ENCODE measurements at places on chromosomes 5 and 9. TPM values are rescaled to one million over a fixed set of nuclear protein-coding genes. Genes with fewer than 3 reads are reported as not detected.

DDX46 gene
- total RNA-seq = 27.9 TPM

CENPH gene
- 101 TPM for total RNA-seq

DNA sequence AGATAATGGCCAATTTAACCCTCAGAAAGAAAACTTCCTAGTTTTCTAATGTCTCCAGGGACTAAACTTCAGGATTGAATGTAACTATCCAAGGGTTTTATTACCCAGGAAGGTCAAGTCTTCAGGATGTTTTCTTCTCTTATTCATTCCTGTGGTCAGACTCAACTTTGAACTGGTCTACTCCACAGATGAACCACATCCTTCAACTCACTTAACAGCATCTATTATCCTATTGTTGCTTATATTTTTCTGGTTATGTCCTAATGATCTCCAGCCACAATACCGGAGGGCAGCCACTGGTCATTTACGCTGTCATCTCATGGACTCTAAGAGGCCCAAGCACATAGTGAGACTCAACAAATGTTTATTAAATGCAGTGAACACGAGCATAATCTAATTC lies 47.2 kb upstream of the LIFR start:
- no peak for DNase-seq

- DNase-seq = no peak
Measured at GRCh38 chr5:178486239-178486641, 104.0 kb downstream of the COL23A1 start.

DNA sequence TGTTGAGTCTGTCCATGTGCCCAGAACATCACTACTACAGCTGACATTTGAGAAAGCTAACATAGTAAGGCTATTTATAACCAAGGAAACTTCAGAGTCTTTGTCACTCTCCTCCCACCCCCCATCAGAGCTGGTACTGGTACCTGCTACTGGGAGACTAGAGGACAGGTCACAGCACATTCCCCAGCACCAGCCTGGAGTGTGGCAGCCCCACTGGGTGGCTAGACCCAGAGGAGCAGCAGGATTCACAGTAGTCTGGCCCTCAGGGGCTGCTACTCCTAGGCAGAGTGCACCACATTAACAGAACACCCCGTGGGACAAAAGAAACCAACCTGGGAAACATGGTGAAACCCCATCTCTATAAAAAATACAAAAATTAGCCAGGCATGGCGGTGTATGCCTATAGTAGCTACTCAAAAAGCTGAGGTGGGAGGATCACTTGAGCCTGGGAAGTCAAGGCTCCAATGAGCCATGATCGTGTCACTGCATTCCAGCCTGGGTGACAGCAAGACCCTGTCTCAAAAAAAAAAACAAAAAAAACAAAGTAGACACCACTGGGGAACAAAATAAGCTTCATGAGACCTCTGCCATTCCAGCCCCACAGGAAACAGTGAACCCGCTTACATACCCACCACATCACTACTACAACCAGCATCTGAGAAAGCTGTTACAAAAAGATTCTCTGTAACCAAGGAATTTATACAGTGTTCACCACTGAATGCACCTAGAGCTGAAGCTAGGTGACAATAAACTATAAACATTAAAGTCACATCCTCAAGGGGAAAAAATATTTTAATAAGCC lies 26.3 kb upstream of the PTGER4 start:
- no peak for DNase-seq

DNA sequence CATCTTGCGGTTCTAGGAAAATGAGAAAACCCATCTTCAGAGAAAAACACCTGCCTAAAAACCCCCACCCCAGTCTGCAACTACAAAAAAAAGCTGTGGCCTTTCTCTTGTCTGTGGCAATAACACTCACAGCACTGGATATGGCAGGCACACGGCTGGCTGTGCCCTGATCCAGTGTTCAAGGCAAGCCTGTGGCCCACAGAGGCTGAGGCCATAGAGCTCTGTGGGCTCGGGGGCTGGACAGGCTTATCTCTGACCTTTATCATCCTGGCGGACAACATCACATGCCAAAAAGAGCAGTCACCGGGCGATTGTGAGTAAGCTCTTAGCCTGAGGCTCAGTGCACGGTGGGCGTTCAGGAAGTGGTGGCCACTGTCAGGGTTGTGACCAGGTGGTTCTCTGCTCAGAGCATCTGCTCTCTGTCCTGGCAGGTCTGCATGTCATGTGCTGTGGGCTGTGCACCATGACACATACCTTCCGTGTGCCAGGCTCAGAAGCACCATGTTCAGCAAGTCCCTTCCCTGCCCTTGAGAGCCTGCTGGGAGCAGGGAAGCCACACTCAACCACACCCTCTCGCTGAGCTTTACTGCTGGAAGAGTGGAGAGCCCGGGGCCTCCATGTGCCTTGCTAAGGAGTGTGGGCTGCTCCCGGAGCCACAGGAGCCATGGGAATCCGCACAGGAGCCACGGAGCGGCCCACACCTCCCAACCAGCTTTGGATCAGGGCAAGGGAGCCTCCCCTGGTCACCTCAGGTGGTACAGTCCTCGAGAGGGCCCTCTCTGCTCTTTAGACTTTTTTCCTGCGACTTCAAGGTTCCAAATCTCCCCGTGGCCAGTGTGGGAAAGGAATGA lies 34.6 kb upstream of the WDR38 start:
- DNase-seq = peak; percentile 73

GRCh38 chr5:167452136-167452535 lies 839.3 kb upstream of the WWC1 start:
- no peak for DNase-seq

- DNase-seq = no peak
Measured at GRCh38 chr5:133921979-133922378, 46.4 kb downstream of the C5orf15 start.

DNA sequence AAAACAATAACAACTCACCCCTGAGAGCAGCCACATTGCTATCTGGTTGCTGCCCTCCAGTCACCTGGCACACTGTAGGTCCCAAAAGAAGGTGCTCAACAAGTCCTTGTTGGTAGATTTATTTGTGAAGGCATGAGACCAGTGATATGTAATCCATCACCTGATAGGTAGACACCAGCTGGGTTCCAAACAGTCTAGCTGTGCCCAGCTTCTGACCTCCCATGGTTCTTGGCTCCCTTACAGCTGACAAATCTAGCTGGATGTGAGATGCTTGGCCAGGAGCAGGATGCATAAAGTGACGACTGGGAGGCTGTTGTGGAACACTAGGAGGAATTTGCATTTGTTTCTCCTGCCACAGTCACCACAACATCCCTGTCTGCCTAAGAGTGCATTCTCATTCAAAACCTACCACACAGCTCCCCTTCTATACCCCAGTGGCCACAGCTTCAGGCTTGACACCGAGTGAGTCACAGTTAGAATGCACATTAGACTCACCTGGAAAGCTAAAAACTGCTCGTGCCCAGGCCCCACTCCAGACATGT lies 7.8 kb upstream of the VLDLR start:
- DNase-seq = peak; percentile 39

DNA sequence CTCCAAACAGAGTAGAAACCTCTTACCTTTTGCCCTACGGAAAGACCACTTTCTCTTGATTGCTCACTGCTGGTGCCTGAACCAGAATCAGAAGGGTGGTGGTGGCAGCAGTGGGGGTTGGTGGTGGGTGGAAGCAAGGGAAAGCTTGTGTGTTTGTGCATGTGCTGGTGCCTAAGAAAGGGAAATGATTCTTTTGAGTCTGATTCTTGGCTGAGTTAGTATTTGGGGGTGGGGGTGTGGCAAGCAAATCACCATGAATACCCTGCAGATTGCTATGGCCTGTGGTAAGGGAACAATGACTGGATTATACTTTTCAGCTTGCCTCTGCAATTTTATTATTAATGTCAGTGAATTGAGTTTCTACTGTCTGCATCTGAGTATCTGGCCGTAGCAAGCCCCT lies 106.6 kb downstream of the ARHGAP26 start:
- no peak for DNase-seq

DNA sequence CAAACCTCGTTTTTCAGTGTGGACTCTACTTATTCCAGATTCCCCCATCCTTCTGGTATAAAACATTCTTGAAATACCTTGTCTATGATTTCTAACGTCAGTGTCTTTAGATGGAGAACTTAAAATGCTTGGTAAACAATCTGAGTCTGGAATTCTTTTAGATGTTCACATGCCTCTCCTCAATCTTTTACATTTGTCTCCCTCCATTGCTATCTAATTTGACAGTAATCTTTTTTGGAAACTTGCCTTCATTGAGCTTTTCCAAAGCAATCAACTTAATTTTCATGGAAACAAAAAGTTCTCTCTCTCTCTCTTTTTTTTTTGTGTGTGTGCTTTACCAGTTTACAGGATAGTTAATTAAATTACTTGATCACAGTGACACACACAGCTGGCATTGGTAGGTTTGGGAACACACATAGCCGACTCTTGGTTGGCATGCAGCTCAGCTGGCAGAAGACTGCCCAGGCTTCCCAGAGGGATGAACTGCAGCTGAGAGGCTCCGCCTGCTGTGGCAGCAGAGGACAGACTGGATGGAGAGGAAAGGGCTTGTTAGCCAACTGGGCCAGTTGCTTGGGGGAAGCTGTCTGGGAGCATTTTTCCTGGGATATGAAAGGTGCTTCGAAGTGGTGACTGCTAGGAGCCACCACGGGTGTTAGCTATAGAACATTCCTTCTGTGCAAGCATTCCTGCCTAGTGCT lies 271.3 kb downstream of the ZSWIM6 start:
- DNase-seq = peak; percentile 46

DNA sequence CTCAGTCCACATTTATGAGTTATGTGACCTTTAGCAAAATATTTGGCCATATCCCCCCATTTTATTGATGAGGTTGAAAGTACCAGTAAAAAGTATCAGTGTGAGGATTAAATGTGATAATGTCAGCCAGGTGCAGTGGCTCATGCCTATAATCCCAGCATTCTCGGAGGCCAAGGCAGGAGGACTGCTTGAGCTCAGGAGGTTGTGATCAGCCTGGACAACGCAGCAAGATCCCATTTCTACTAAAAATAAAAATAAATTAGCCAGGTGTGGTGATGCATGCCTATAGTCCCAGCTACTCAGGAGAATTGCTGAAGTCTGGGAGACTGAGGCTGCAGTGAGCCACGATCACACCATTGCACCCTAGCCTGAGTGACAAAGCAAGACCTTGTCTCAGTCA lies 71.2 kb downstream of the GRAMD2B start:
- no peak for DNase-seq

DNA sequence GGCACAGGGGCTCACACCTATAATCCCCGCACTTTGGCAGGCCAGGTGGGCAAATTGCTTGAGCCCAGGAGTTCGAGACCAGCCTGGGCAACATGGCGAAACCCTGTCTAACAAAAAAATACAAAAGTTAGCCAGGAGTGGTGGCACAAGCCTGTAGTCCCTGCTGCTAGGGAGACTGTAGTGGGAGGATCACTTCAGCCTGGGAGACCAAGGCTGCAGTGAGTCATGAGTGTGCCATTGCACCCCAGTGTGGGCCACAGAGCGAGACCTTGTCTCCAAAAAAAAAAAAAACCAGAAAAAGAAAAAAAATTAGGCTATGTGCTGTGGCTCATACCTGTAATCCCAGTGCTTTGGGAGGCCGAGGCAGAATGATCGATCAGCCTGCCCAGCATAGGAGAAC lies 58.5 kb upstream of the EIF4EBP3 start:
- DNase-seq = no peak

DNA sequence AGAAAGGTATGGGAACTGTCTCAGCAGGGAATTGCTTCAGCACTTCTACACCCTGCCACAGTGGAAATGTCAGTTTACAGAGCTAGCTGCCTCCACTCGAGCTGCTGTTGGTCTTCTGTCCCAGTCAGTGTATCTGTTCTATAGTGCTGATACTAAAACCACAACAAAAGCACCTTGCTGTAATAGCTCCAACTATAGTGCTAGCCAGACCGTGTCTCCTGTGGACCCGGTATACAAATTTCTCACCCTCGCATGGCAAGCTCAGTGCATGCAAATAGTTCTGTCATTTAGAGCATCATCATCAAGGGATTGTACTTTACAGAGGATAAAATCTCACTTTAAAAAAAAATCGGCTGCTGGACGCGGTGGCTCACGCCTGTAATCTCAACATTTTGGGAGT lies 51.5 kb upstream of the IQGAP2 start:
- no peak for DNase-seq

DNA sequence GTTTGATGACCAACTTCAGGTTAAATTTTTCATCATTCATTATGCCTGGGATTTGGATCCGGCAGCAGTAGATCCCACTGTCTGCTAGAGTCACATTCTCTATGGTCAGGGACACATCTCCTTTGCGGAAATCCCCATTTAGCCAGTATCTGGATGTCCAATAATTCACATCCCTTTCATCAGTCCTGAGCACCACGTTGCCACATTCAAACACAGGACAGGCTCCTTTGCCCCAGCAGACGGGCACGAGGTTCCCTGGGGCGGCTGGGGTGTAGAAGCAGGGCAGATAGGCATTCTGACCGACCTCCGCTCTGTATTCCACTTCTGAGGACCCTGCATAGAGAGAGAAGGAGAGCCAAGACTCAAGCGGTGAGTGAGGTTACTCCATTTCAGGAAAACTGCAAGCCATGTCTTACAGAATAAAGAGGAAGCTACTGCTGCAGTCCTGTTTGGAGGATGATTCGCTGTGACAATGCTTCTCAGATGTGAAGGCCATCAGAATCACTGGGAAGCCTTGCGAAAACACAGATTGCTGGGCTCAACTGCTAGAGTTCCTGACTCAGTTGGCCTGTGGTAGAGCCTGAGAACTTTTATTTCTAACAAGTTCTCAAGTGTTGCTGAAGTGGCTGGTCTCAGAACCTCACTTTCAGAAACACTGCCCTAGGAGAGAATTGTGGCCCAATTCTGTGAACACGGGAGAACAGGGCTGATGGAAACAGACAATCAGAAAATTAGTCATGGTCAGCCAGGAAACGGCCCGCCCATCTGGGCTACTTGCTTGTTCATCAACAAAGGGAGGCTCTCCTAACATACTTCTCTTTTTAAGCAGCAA lies 2.0 kb downstream of the HAVCR2 start:
- DNase-seq = no peak

GRCh38 chr5:128956164-128956563 lies 9.1 kb upstream of the SLC27A6 start:
- DNase-seq = no peak

- DNase-seq = no peak
Measured at GRCh38 chr5:61386045-61386800, 54.2 kb downstream of the ZSWIM6 start.

DNA sequence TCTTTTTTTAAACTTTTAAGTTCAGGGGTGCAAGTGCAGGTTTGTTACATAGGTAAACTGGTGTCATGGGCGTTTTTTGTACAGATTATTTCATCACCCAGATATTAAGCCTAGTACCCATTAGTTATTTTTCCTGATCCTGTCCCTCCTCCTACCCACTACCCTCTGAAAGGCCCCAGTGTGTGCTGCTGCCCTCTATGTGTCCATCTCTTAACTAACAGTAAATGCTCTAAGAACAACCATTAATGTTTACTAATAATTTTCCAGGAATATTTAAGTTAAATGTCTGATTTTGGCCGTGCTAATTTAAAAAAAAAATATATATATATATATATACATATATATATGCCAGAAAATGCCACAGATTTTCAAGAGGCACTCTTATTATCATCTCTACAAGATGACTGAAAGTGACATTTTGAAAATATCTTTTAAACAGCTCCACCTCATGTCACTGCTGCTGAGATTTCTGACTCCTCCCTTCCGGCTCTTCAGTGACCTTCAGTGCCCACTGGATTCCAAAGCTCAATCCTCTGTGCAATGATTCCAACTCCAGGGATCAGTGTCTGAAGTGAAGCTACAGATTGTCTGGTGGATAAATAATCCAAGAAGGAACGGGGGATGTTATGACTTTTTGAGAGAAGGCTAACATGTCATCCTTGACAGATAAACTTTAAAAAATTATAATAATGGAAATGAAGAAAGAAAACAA lies 46.7 kb upstream of the HNRNPA0 start:
- DNase-seq = no peak

All from H7 (cell line).